ENCODE measurements at places on chromosomes 3 and 15. TPM values are rescaled to one million over a fixed set of nuclear protein-coding genes. Genes with fewer than 3 reads are reported as not detected.

Gene SETD5
- 171 TPM for total RNA-seq

Gene CCR3
- total RNA-seq = not detected

Gene FAM174B
- 5.2 TPM for total RNA-seq

Gene GCSAM
- total RNA-seq = not detected

Gene OIP5
- 0.36 TPM for total RNA-seq

Gene TRIM59
- 37.0 TPM for total RNA-seq

Gene SYNPR
- not detected for total RNA-seq

Gene CLRN1
- total RNA-seq = 0.32 TPM

Gene ACSBG1
- not detected for total RNA-seq

Gene SAXO2
- total RNA-seq = 1.6 TPM

Gene NANOGP8
- not detected for total RNA-seq

Gene GP9
- total RNA-seq = not detected

Gene BOC
- 60.7 TPM for total RNA-seq

Gene CHRNA5
- total RNA-seq = 1.3 TPM

Gene KLHL6
- under 0.01 TPM for total RNA-seq

Gene CYFIP1
- 119 TPM for total RNA-seq

Gene GOLGA8G
- under 0.01 TPM for total RNA-seq

Gene C3orf22
- total RNA-seq = not detected

Gene RRP9
- total RNA-seq = 15.3 TPM

Gene IL17RC
- 69.1 TPM for total RNA-seq

Gene CP
- 0.61 TPM for total RNA-seq

Gene ZBED2
- 0.12 TPM for total RNA-seq

Gene WDR72
- not detected for total RNA-seq

Gene EFCAB12
- total RNA-seq = under 0.01 TPM

Gene TRANK1
- 33.8 TPM for total RNA-seq

Gene RASGRP1
- total RNA-seq = 0.24 TPM

Gene SLC28A2
- total RNA-seq = not detected

Gene RIOX2
- total RNA-seq = 31.9 TPM

Gene LMCD1
- total RNA-seq = 324 TPM

Gene EPHA6
- not detected for total RNA-seq

Gene LSMEM2
- total RNA-seq = not detected

Gene ZNF80
- not detected for total RNA-seq

Gene SLC2A2
- total RNA-seq = under 0.01 TPM

Gene MYL3
- 2.3 TPM for total RNA-seq

Gene AMT
- 1.9 TPM for total RNA-seq

Gene TNIK
- total RNA-seq = 0.97 TPM

Gene GOLGA8S
- total RNA-seq = not detected

Gene ZDHHC19
- not detected for total RNA-seq

Gene CLEC3B
- total RNA-seq = 9.9 TPM

Gene FBN1
- total RNA-seq = 697 TPM

Gene TICRR
- total RNA-seq = 0.65 TPM

Gene CPN2
- not detected for total RNA-seq

Gene SPTBN5
- 0.73 TPM for total RNA-seq

Gene SST
- not detected for total RNA-seq

Gene PLCL2
- total RNA-seq = 35.4 TPM

Gene TMEM40
- not detected for total RNA-seq

Gene ROBO1
- 99.3 TPM for total RNA-seq

Gene REC114
- not detected for total RNA-seq

Gene RTP4
- total RNA-seq = 2.8 TPM

Gene IFT80
- total RNA-seq = 83.9 TPM

Gene IFT57
- 46.0 TPM for total RNA-seq

Gene RTP1
- total RNA-seq = not detected

Gene NISCH
- total RNA-seq = 106 TPM

Gene GRAMD2A
- total RNA-seq = 0.32 TPM

Gene IRAK2
- total RNA-seq = 5.6 TPM

Gene CYP8B1
- not detected for total RNA-seq

Gene CYP11A1
- total RNA-seq = 0.81 TPM

Gene SGO1
- total RNA-seq = 1.6 TPM

Measured in hair follicle dermal papilla cell (primary cell).